T-cell (primary cell): ENCODE measurements at places on chromosomes 12 and 14. TPM values are rescaled to one million over a fixed set of nuclear protein-coding genes. Genes with fewer than 3 reads are reported as not detected.

GRCh38 chr12:105492591-105493545, 162.4 kb downstream of the C12orf75 start:
- no peak overlapping the region for H3K27ac ChIP-seq
- no peaks in the 10 kb centered on the region for H3K36me3 ChIP-seq
- no peak for DNase-seq
- H3K27me3 ChIP-seq = no peaks in the 10 kb centered on the region
- no peaks in the 10 kb centered on the region for H3K4me1 ChIP-seq

- peak; percentile 73 for DNase-seq
- H3K4me1 ChIP-seq = peaks cover 36% of the 10 kb centered on the region
- H3K27ac ChIP-seq = peak overlapping the region; percentile 40
- peak overlapping the region; percentile 84 for H3K4me3 ChIP-seq
- H3K27me3 ChIP-seq = no peaks in the 10 kb centered on the region
Observed at GRCh38 chr14:23071244-23071920, 14.1 kb upstream of the CDH24 start.

DNA sequence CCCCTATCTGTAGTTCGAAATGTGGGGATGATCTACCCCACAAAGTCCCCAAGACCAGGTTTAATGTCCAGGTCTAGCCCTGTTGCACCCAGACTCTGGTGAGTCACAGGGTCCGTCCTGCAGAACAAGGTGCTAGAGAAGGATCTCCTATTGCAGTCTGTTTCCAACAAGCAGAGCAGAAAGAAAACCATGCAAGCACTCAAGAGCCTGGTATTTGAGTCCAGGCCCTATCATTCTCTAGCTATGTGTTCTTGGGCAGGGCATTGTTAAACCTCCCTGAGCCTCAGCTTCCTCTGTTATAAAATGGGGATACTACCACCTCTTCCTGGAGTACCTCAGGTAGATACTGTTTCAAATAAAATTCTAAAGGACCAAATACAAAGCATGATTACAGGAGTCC, 24.4 kb downstream of the MAP3K9 start:
- no peak overlapping the region for H3K4me3 ChIP-seq
- H3K27ac ChIP-seq = no peak overlapping the region
- no peaks in the 10 kb centered on the region for H3K27me3 ChIP-seq
- peaks cover 9% of the 10 kb centered on the region for H3K4me1 ChIP-seq

KCNK10 gene
- total RNA-seq = not detected

CIT gene
- 2.7 TPM for total RNA-seq
